KG1 (cell line): ENCODE measurements at places on chromosomes 5 and 9.

GRCh38 chr5:142551338-142552067, 134.4 kb downstream of the FGF1 start:
- no peak for DNase-seq

DNA sequence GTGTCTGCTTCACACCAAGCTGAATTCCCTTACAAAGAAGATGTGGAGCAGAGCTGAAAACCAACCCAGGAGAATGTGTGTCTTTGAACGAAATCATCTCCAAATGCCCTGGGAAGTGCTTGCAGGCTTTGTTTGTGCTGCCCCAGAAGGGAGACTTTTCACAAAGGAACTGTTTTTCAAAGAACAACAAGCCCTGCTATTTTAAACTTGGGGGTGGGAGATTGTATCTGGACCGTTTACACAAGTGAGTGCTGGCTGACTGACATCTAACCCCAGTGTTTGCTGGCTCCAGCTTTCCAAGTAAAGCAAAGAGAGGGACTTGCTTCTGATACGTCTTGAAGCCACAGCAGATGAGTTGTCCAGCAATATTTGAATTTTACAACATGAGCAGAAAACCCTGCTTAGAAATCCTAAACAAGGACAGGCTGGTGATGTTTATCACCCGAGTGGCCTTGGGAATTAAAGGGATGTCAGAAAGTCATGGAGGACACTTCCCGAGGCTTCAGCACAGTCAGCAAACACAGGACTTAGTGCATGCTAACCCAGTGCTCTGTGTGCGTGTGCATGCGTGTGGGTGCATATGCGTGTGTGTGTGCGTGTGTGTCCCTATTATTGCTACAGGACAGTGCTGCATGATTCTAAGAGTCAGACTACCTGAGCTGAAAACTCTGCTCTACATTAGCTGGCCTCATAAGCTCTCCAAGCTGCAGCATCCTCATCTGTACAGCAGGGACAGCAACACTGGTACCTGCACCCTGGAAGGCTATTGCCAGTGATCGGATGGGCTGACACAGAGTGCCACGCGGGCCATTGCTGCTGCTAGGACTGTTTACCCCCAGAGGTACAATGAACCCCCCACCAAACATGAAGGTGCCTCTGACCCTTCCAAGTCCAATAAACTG, 1.4 kb downstream of the ADAMTS12 start:
- DNase-seq: no peak

GRCh38 chr9:13109781-13110180, 169.7 kb downstream of the MPDZ start:
- no peak for DNase-seq

GRCh38 chr9:99826579-99826978, 4.9 kb downstream of the NR4A3 start:
- DNase-seq: no peak

GRCh38 chr9:124126648-124127646, 115.4 kb downstream of the LHX2 start:
- DNase-seq: peak; percentile 39

DNA sequence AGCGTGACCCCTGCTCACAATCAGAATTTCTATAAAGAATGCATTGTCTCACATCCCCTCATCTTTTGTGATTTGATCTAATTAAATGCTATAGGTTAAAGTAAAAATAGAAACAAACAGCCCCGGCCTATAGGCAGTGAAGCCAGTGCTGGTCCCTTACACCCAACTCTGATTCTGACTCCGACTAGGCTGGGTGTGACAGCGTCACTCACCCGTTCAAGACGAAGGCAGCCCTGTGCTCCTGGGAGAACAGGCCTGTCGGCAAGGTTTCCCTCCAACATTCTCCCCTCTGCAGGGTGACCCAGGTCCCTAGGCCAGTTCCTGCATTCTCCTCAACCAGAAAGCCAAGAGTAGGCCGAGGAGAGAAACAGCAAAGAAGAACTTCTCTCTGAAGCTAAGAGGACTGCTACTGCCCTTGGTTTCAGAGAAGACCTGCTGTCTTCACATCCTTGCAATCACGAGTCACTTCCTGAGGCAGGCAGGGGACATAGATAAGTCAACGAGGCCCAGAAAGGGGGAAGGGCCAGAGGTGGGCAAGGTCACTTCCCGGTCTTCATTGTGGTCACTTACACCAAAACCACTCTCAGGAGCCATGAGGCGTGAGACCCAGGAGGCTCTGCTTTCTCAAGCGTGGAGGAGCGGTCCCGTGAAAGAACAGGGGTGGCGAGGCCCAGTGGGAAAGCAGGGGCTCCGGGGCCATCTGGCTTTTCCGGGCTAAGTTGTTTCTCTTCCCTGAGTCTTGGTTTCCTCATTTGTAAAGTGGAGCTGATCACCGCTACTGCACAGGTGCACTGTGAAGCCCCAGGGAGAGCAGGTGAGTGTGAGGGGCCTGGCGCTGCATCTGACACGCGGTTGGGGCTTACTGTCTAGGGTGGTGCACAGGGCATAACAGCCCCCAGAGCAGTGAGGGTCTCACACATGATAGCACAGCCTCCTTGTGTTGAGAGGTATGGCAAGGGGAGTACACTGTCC, 200.8 kb downstream of the CRB2 start:
- DNase-seq: no peak

- no peak for DNase-seq
These were observed 3.6 kb downstream of the IARS1 start for GRCh38 chr9:92289708-92290390.

DNA sequence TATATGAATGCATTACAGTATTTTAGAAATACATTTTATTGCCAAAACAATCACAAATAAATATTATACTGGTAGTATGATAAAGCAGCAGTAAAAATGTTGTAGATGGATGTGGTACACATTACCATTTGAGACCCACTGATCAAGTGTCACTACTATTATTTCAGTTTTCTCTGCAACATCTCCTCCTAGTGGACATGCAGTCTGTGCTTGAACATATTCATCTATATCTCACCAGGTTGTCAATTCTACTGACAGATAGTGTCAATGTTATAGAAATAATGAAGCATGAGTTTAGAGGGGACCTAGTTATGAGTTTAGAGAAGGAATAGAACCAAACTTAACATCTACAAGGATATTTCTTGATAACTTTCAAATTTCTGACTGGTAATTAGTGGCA, 39.2 kb upstream of the ELOVL7 start:
- DNase-seq: no peak

DNA sequence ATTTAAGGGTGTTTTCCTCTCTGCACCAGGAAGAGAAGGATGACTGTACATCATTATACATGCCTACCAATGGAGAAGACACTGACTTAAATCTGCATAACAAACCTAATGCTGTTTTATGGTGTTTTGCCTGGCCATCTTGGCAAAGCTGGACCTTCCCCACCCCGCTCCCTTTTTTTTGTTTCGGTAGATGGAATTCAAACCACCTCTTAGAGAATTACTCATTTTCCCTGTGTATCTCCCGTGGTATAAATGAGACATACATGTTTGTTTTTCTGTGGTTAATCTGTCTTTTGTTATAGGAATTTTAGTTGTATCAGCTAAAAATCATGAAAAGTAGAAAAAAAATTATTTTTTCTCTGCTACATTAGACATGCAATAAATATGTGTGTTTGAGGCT, 28.8 kb downstream of the IL12B start:
- DNase-seq: no peak

- no peak for DNase-seq
These were observed 5.9 kb upstream of the LARS1 start for GRCh38 chr5:146188358-146188757.

DNA sequence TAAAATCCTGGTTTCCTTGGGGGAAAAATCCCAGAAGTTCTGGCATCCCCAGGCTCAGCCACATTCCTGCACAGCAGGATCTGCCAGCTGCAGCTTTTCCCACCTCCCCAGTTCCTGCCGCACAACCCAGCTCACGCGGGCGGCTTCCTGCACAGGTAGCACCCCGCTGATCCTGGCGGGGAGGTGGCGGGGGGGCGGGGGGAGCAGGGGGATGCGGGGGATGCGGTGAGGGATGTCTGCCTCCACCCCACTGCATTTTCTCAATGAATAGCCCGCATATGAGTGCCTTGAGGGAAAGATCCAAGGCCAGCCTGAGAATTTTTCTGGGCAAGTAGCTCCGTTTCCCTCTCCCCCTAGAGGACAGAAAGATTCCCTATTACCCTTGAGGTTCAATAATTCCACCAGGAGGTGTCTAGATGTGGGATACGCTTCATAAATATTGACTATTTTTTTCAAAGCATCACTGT, 21.1 kb downstream of the GFPT2 start:
- no peak for DNase-seq
